ENCODE measurements at places on chromosomes 2 and 18.

GRCh38 chr18:34251919-34252318, 27.2 kb upstream of the NOL4 start:
- H3K4me3 ChIP-seq = no peak overlapping the region
- no peaks in the 10 kb centered on the region for H3K4me1 ChIP-seq
- H3K36me3 ChIP-seq = no peaks in the 10 kb centered on the region
- DNase-seq = no peak
- H3K27me3 ChIP-seq = no peaks in the 10 kb centered on the region

GRCh38 chr2:1907291-1907690, 163.0 kb upstream of the PXDN start:
- peaks cover 12% of the 10 kb centered on the region for H3K4me1 ChIP-seq
- H3K27ac ChIP-seq = no peak overlapping the region
- no peak for DNase-seq
- peaks cover 2% of the 10 kb centered on the region for H3K27me3 ChIP-seq
- H3K4me3 ChIP-seq = no peak overlapping the region

DNA sequence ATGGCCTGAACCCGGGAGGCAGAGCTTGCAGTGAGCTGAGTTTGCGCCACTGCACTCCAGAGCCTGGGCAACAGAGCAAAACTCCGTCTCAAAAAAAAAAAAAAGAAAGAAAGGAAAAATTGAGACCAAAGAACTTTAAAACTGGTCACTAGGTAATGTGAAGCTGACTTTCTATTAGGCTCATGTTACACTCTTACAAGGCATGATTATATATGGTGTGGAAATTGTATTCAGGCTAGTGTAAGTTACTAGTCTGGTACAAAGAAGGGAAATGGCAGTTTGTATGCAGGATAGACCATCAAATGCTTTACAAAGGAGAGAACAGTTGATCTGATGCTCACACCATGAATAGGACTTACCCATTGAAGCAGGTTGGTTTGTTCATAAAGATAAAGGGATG, 35.4 kb upstream of the ARMC9 start:
- H3K4me1 ChIP-seq = no peaks in the 10 kb centered on the region
- peaks cover 13% of the 10 kb centered on the region for H3K36me3 ChIP-seq

DNA sequence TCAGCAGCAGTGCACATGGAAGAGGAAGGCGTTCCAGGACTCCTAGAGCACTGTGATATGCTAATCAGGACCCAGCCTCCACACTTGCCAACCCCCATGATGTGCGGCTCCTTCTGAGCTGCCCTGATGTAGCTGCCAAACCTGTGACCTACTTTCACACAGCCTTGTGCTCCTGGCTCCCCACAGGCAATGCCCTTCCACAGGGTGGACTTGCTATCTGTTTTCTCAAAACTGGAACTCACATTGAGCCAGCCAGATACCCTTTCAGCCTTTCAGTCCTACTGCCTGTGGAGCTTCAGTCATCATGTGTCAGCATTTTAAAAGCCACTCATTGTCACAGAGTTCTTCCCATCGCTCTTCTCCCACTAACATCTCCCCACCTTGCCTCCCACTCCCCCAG, 181.6 kb downstream of the AFF3 start:
- H3K27ac ChIP-seq = no peak overlapping the region
- no peaks in the 10 kb centered on the region for H3K27me3 ChIP-seq
- DNase-seq = no peak
- H3K4me1 ChIP-seq = no peaks in the 10 kb centered on the region
- no peaks in the 10 kb centered on the region for H3K36me3 ChIP-seq
- no peak overlapping the region for H3K4me3 ChIP-seq

- no peaks in the 10 kb centered on the region for H3K36me3 ChIP-seq
- DNase-seq = no peak
- H3K27me3 ChIP-seq = no peaks in the 10 kb centered on the region
- no peak overlapping the region for H3K27ac ChIP-seq
- no peak overlapping the region for H3K4me3 ChIP-seq
Observed at GRCh38 chr2:98482362-98482761, 37.7 kb downstream of the INPP4A start.

DNA sequence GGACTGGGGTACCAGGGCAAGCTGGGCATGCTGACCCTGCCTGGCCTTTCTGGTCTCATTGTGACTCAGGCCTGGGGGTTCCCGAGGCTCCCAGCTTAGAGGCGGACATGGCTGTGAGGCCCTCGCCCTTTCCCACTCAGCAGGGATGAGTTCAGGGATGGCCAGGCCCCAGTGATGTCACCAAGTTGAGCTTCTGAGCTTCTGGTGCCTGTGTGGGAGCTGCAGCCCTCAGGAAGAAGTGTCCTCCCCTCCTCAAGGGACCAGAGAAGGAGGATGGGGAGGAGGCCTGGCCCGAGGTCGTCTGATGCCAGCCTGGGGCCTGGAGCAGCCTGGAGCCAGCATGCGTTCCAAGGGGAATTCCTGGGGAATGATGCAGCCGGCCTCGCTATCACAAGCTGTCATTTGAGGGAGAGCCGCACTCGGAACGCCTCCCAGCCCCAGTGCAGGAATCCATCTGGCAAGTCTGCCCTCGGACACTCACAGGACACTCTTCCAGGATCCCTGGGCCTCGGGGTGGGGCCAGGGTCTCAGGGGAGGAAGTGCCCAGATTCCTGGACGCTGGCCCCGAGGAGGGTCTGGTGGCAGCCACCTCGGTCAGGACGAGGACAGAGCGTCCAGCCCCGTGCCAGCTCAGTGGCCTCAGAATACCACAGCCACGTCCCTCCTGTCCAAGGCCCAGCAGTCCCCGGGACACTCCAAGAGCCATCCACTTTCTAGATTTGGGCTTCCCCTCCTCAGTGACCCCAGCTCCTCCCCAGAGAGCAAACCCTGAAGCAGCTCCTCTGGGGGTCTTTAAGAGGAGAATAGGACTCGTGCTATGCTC, 61.2 kb upstream of the GPC1 start:
- H3K4me3 ChIP-seq = no peak overlapping the region

DNA sequence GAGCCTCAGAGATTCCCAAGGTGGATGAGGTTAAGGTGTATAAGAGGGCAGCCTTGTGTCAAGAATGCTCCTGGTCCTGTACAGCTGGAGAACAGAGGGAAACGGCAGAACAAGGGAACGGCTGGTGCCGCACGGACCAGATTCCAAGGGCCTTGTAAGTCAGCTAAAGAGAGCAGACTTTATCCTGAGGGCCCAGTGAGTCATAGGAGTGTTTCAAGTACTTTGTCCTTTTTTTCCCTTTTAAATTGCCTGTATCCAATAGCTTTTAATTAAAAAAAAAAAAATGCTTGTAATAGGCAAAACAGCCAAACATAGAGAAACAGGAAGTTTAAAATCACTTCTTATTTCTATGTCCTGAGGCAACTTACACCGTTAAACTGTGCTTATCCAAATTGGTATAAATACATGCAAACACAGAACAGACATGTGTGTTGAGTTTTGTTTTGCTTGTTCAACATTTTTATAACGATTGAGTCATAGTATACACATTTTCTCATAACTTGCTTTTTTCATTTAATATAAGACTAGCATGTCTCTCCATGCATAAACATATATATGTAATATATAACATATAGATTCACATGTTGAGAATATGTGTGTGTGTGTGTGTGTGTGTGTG, 42.1 kb upstream of the EVA1A start:
- no peak overlapping the region for H3K4me3 ChIP-seq
- H3K36me3 ChIP-seq = no peaks in the 10 kb centered on the region
- H3K4me1 ChIP-seq = no peaks in the 10 kb centered on the region

DNA sequence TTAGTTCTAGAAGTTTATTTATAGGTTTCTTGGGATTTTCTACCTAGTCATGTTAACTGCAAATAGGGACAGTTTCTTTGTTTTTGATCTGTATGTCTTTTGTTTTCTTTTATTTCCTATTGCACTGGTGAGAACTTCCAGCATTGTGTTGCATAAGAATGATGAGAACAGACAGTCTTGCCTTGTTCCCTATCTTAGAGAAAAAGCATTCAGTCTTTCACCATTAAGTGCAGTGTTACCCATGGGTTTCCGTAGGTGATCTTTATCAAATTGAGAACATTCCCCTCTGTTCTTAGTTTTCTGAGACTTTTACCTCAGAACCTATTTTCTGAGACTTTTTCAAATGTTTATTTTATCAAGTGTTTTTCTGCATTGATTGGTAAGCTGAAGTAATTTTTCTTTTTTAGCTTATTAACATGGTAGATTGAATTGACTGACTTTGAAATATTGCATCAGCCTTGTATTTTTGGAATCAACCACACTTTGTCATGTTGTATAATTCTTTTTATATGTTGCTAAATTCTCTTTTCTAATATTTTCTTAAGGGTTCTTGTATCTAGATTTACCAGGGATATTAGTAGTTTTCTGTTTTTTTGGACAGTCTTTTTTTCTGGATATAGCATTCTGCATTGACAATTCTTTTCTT, 17.2 kb downstream of the MFSD6 start:
- H3K27me3 ChIP-seq = no peaks in the 10 kb centered on the region
- no peaks in the 10 kb centered on the region for H3K36me3 ChIP-seq
- DNase-seq = no peak
- H3K4me3 ChIP-seq = no peak overlapping the region
- H3K27ac ChIP-seq = no peak overlapping the region
- no peaks in the 10 kb centered on the region for H3K4me1 ChIP-seq

GRCh38 chr2:172097557-172098131, 5.1 kb downstream of the DLX2 start:
- H3K4me1 ChIP-seq = peaks cover 69% of the 10 kb centered on the region
- no peak overlapping the region for H3K27ac ChIP-seq
- peak; percentile 2 for DNase-seq

DNA sequence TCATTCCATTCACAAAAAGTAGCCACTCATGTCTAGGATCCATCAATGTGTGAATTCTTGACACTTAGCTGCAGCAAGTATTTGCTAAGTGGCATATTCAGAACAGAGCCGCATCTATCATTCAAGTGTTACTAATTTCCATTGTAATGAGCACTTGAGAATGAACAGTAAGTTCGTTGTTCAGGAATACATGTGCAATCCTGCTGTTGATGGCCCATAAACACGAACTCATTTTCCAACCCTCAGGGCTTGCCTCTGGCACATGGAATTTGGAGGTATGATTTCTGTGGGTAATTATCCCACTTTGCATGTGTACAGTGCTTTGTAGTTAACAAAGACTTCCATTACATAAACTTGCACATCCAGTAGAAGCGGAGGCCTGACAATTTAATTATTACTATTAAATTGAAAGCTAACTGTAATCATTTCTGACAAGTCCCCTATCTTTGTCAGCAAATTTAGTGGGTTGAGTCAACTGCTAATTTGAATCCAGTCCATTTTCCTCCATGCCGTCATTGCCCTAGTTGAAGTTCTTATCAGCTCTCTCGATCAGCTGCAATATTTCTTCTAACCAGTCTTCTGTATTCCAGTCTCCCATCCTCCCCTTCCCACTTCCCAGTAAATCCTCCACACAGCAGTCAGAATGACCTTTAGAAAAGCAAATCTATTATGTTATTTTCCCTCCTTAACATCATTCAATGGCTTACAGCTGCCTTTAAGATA, 116.0 kb upstream of the AQP4 start:
- DNase-seq = no peak
- H3K27me3 ChIP-seq = no peaks in the 10 kb centered on the region
- no peak overlapping the region for H3K4me3 ChIP-seq

GRCh38 chr18:44837482-44838180, 156.9 kb downstream of the SETBP1 start:
- H3K4me3 ChIP-seq = no peak overlapping the region
- no peaks in the 10 kb centered on the region for H3K36me3 ChIP-seq
- H3K27ac ChIP-seq = no peak overlapping the region
- peaks cover 29% of the 10 kb centered on the region for H3K4me1 ChIP-seq

GRCh38 chr2:81324046-81324445, 1019.5 kb upstream of the LRRTM1 start:
- H3K4me1 ChIP-seq = no peaks in the 10 kb centered on the region
- H3K27ac ChIP-seq = no peak overlapping the region
- no peak for DNase-seq
- H3K4me3 ChIP-seq = no peak overlapping the region
